Stimulated activated CD4-positive, alpha-beta T cell treated with anti-CD3 and anti-CD28 coated beads, Interleukin-2, amount 100 ng/mL, for 24 hours (primary cell): ENCODE measurements at places on chromosomes 7 and 10.

DNA sequence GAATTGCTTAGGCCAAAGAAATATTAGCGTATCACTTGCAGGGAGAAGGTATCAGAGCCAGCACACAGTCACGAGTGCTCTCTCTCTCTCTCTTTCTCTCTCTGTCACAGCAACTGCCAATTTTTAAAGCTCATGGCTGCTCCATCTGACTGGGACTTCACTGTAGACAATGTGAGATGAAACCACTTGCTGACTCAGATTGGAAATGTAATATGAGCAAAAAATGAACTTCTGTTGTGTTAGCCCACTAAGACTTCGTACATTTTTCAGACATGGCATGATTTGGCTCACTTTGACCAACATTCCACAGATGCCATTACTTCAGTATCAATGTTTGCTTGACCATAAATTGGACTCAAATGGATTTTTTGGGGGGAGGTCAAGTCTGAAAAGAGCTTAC, 68.1 kb downstream of the DGKB start:
- no peak for DNase-seq

DNA sequence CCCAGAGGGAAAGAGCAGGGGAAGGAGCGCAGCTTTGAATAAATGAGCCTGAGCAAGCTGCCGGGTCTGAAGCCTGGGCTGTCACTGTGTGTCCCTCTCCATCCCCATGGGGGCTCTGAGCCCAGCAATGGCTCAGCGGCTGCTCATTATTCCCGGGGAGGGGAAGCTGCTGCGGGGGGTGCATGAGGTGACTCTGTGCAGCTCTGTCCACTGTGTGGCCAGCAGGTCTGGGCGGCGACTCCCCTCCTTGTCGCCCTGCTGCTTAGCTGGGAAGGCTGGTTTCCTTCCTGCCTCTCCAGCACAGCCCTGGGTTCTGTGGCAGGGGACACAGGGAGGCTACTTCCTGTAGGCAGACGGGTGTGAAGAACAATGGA, 234.2 kb downstream of the PRPF18 start:
- DNase-seq, result no peak

DNA sequence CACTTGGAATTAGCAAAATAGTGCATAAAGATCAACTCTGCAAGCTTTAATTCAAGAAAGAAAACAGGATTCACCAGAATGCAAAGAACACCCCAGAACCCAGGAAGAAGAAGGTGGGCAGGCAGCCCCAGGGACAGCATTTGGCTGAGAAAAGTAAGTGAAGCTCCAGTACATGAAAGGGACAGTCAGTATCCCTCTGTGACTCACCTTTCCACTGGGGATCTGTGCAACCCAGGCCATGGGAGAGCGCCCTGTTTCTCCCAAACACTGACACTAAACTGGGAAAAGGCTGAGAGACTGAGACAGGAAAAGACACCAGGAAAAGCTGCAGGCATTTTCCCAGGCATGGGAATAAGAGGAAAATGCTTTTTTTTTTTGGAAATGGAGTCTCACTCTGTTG, 28.2 kb downstream of the SNX13 start:
- DNase-seq, result no peak

DNA sequence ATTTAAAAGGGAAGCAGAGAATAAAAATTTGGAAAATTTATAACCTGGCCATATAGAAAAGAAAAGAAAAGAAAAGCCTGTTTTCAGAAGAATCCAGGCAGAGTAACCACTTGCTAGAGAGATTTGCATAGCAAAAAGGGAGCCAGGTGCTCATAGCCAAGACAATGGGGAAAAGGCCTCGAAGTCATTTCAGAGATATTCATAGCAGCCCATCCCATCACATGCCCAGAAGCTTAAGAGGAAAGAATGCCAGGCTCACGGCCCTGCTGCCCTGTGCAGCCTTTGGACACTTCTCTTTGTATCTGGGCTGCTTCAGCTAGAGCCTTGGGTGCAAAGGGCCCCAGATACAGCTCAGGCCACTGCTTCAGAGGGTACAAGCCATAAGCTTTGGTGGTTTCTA, 159.8 kb downstream of the CCDC7 start:
- no peak for DNase-seq

- peak; percentile 9 for DNase-seq
These were observed 672 bp downstream of the GTPBP4 start for GRCh38 chr10:988667-989545.

DNA sequence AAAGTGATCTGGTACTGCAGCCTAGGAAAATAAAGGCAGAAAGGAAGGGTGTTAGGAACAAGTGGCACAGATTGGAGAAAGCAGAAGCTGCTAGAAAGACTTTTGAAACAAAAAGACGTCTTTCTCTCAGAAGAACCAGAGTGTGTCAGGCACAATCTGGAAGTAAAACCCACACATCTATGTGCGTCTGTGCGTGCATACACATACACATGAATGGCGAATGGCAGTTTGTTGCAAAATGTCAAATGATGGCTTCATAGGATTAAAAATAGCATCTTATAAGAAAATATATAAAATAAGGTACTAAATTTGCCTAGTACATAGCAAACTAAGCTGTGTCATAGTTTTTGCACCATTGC, 246.3 kb downstream of the CDK14 start:
- no peak for DNase-seq

DNA sequence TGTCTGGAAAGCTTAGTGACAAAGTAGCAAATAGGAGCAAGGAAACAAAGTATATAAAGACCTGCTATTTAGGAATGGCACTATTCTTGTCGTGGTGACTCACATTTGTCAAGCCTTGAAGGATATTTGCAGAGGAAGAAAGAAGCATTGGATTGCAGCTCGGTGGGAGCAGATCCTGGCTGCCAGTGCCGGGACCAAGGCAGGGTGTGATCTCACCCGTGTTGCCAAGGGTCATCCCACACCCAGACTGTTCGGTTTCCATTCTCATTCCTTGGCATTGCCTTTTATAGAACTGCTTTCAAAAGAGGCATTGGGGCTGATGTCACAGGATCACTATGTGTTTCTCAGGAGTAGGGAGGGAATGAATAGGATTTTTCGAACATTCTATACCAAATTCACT, 176.2 kb downstream of the GALNT17 start:
- DNase-seq, result no peak

DNA sequence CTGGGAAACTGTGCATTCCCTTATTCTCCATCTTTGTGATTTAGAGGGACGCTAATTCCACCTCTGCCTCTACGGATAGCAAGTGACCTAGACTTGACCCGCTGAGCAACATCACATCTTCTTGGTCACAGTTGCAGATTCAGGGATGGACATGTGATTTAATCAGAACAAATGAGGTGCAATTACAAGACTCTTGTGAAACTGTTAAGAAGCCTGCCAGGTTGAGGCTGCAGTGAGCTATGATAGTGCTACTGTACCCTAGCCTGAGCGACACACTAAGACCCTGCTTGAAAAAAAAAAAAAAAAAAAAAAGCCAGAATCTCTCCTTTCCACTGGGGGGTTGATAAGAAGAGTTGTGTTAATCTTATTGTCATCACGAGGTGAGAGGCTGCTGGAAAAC, 14.4 kb downstream of the MPLKIP start:
- DNase-seq, result no peak

DNA sequence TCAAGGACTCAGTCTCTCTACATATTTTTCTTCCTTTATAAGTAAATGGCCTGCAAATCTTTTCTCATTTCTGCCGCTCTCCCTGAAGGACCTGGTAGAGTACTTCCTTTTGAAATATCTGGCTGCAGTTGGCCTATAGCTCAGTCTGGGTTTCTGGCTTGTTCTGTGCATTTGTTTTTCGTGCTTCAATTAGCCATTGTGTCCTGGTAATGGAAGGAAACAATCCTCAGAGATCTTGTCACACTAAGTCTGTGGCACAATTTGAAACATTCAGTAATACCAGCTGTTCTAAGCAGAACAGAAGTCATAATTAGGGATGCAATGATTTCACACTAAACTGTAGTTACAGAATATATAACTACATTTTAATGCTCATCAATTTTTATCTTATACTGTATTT, 545.0 kb downstream of the NRG3 start:
- DNase-seq, result no peak

GRCh38 chr10:22321156-22321923, 441 bp downstream of the BMI1 start:
- DNase-seq, result peak; percentile 66

GRCh38 chr7:141527076-141527475, 24.1 kb upstream of the AGK start:
- no peak for DNase-seq

- no peak for DNase-seq
These were observed 38.2 kb upstream of the C10orf71 start for GRCh38 chr10:49260644-49261296.

GRCh38 chr7:34755008-34755407, 97.0 kb downstream of the NPSR1 start:
- DNase-seq, result no peak

DNA sequence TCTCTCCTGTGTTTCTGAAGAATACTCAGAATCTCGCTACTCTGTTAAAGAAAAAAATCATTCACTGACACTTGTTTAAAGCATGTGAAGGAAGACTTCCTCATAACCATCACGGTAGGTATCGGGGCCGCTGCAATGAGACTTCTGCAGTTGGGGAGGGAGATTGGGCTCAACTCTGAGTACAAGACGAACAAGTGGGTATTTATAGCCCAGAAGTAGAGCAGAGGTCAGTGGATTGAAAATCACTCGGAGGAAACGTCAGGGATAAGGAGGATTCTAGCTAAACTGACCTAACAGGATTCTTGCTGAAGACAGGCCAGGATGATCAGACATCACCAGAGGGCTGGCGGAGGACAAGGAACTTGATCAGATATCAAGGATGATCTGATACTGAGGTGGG, 33.3 kb downstream of the ITPRIP start:
- no peak for DNase-seq

- peak; percentile 54 for DNase-seq
These were observed 945 bp upstream of the RHEB start for GRCh38 chr7:151520419-151521261.

DNA sequence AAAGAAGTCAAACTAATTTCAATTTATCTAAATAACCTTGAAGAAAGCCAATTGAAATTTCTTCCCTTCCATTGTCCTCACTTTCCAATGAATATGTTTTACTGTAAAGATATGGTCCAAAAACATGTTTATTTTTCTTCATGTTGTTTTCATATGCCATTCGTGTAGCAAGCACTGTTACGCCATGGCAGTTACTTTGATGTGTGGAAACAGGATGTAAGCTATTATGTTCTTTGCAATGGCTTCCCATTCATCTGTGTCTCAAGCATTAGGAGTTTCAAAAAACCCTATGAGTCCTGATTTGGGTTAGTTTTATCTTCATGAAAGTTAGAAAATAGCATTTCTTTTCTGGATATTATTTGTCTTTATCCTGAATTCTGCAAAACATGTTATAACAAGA, 31.0 kb downstream of the GPR141 start:
- no peak for DNase-seq

DNA sequence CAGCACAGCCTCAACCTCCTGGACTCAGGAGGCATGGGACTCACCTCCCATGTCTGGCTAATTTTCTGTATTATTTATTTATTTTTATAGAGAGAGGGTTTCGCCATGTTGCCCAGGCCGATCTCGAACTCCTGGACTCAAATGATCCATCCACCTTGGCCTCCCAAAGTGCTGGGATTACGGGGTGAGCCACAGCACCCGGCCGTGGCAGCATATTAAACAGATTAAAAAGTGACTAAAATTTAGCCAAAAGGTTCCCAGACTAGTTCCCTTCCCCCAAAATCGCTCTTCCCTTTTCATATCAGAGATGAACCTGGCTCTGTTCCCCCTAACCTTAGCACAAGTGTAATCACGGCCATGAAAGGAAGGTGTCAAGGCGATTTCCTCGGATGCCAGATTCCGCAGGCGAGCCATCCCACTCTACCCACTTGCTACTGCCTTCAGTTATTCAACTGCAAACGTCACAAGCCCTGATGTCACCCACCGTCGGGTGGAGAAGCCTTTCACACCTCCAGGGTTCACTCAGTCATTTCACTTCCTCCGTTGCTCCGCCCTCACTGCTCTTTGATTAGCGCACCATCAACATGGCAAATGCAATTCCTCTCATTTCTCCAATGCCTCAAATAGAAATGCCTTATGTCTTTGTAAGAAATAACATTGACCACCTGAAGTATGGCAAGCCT, 104.7 kb upstream of the RHEB start:
- DNase-seq, result no peak

DNA sequence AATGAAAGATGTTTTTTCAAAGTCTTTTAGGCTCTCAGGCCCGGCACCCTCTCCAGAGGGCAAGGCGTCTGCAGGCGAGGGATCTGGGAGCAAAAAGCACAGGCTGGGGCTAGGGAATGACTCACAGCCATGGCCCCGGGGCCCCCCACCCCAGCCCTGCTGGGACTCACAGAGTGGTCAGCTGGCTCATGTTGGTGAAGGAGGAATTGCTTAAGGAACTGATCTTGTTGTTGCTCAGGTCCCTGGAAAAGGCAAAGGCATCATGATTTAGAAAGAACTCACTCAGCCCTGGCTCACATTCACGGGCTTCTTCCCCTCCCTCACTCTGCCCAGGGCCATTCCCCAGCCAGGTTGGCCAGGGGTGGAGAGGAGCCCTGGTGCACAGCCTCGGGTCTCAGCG, 151.5 kb downstream of the SLIT1 start:
- DNase-seq, result no peak

DNA sequence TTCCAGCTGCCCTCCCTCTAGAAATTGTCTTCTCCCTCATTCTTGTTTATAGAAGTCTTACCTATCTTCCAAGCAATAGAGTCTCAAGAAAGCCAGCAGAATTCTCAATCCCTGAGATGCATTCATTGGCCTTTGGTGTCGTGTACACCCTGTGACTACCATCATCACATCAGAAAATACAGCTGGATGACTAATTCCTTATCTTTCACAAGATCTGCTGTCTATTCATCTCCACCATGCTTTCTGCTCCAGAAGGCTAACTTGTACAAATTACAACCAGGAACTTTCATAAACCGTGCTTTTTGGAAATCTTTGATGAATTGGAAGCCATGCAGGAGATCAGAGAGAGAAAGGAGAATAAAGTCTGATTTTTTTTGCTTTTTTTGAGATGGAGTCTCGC, 1062.9 kb upstream of the GHITM start:
- no peak for DNase-seq

GRCh38 chr10:131698232-131698631, 202.6 kb upstream of the PPP2R2D start:
- DNase-seq, result no peak

GRCh38 chr10:100934084-100934659, 21.4 kb downstream of the SLF2 start:
- DNase-seq, result no peak

DNA sequence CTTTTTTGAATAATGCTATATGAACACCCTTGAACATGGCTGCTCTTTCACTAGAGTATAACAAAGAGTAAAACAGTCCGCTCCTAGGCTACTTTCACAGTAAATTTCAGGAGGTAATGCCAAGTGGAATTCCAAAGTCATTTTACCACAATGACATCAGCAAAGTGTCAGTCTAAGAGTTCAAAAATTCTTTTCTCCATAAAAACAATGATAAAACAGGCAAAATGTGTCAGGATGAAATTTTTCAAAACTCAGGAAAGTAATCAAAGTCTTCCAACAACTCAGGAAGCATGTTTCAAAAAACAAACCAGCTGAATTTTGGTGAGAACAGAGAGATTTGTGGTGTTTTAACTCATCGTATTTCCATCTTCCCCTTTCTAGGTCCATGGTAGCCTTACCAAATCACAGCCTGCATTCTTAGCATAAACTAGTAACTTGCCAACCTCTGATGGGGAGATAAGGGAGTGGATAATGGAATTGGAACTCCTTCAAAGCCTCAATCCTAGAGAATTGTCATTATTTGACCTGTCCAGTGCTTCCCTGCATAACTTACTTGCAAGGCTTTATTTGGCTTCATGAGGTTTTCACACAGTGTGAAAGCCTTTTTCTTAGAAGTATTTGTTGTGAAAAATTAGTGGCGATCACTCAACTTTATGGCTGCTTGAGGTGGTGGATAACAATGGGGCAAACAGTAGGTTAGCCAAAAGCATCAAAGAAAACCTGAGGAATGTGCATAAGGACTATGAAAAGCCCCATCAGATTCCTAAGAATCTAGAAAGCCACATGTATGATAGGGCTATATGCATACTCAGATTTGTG, 302.7 kb downstream of the HDAC9 start:
- no peak for DNase-seq
